ENCODE measurements at places on chromosomes 2 and 18.

DNA sequence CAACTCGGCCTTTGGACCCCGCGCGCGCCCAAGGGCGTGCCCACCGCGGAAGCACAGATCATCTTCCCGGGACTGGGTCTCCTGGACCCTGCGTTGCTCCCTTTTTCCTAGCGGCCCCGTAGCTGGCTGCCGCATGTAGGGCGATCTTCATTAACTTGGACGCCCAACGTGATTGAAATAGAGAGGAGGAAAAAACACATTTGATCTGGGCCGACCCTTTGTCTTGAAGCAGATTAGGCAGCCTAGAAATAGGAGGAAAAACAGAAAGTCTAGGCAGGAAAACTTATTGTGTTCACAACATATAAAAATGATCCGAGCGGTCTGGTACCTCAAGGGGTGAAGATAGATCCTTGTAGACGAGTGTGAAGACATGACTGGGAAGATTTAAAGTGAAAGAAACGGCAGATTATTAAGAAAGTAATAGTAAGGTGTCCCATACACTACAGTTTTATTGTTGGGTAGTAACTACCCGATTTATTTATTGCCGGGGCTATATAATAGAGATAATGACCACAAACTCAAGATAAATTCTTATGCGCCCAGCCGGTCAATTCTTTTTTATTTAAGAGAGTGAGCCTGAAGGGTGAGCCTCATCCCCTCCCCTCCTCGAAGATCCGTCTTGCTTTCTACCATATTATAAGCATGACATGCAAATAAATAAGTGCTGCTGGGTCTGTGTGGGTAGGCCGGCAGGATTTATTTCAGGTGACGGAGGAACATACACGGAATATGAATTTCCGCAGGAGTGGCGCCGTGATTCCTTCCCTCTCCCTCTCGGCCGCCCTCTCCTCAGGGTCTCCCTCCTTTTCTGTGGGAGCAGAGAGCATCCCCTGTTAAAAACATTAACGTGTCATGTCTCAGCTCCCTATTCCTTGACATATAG lies 147.4 kb downstream of the MEIS1 start:
- no peak for DNase-seq

DNA sequence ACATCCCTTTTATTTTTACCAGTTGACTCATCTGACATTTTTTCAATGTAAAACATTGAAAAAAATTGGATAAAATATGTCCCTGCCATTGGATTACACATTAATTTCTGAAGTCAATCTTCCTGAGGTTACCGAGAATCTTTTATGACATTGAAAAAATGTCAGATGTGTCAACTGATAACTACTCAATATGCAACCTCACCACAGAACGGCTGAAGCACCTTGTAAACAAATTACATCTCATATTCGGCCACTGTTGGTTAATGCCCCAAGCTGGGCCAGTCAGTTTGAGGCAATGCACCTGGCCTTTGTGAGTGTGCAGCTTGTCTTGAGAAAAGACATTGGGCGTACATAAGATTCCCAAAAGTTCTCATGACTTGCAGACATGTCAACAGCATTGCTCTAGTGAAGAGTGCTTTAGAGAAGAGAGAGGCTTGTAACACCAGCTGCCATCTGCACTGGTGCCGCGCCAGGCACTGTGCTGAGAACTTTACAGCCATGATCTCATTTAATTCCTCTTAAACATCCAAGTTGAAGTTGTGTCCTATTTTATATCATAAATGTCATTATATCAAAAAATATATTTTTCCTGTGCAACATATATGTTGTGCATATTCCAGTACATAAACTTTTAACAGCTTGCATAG lies 112.7 kb upstream of the SLC35G4 start:
- DNase-seq: no peak

DNA sequence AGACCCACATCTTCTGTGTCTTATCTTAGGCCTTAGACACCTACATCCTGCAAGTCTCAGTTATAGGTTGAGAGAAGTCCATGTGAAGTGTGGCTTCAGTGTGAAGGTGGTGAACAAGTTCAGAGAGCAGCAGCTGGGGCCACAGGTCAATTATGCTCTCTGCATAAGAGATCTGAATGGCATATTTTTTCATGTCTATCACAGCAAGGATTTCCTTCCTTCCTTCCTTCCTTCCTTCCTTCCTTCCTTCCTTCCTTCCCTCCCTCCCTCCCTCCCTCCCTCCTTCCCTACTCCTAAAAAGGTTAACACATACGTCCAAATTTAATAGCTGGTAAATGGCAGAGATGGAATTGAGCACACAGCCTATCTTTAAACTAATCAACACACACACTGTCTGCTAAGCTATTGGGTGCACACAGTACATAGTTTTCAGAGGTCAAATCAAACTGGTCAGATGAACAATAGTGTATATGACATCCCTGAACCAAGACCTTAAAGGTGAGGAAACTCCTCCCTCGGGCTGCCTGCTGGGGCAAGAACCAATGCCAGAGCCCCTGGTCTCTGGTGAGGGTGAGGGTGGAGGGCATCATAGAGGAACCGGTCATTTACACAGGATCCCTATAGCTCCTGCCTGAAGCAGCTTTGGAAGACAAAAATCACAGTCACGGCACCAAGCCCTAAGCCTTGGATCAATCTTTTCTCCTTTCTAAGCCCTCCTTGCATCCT lies 240.9 kb downstream of the ICOS start:
- no peak for DNase-seq

- no peak for DNase-seq
Observed at GRCh38 chr2:229170171-229170570, 100.9 kb downstream of the PID1 start.

DNA sequence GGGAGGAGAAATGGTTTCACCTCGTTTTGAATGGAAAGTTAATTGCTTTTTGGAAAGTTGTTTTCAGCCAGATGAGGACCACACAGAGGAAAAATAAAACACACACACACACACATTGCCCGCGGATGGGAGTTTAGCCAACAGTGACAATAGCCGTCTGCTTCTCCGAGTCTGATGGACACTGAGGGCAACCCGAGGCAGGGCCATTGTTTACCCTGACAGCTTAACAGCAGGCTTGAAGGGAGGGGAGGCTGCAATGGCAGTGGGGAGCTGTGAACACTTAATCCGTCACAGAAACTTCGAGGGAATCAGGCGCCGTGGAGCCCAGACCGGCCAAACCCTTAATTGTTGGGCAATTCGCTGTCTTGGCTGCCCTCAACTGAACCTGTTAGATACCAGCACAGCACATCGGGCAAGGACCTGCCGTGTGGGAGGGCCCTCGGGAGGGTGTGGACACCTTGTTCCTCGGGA lies 145.9 kb downstream of the ACKR3 start:
- no peak for DNase-seq

- no peak for DNase-seq
Observed at GRCh38 chr18:59311631-59312030, 6.8 kb downstream of the CPLX4 start.

GRCh38 chr2:141399270-141399669 lies 731.5 kb downstream of the LRP1B start:
- no peak for DNase-seq

DNA sequence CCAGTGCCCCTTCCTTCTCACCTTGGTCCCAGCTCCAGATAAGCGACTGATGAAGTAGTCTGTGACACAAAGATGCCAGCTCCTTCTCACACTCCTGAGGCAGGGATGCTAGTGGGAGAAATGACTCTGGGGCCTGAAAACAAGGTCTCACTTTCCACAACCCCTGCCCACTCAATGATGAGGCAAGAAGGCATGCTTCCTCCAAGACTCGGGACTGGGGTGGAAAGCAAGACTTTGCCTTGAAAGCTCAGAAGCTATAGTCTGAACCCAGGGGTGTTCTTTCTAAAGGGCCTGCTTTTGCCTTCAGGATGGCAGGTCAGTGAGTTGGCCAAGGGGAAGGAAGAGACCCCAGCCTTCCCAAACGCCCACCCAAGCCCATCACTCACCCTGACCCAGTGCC lies 1.4 kb downstream of the CCDC142 start:
- no peak for DNase-seq

GRCh38 chr2:172578054-172578453 lies 22.2 kb downstream of the PDK1 start:
- no peak for DNase-seq

GRCh38 chr2:17148407-17149145 lies 369.7 kb downstream of the RAD51AP2 start:
- no peak for DNase-seq
